ENCODE measurements at places on chromosomes 2 and 18. TPM values are rescaled to one million over a fixed set of nuclear protein-coding genes. Genes with fewer than 3 reads are reported as not detected.

GRCh38 chr2:8661736-8662135 lies 20.1 kb upstream of the ID2 start:
- H3K27me3 ChIP-seq, result no peaks in the 10 kb centered on the region
- H3K36me3 ChIP-seq, result no peaks in the 10 kb centered on the region
- peaks cover 33% of the 10 kb centered on the region for H3K4me1 ChIP-seq
- DNase-seq, result no peak
- H3K27ac ChIP-seq, result no peak overlapping the region

GRCh38 chr2:39550701-39551285 lies 113.7 kb upstream of the MAP4K3 start:
- no peaks in the 10 kb centered on the region for H3K27me3 ChIP-seq
- H3K4me3 ChIP-seq, result no peak overlapping the region
- no peak overlapping the region for H3K27ac ChIP-seq
- no peak for DNase-seq

GRCh38 chr2:120978359-120979050 lies 242.8 kb downstream of the GLI2 start:
- no peak overlapping the region for H3K27ac ChIP-seq
- no peak overlapping the region for H3K4me3 ChIP-seq
- H3K27me3 ChIP-seq, result no peaks in the 10 kb centered on the region
- H3K36me3 ChIP-seq, result no peaks in the 10 kb centered on the region
- no peaks in the 10 kb centered on the region for H3K4me1 ChIP-seq

GRCh38 chr2:232873292-232873908 lies 3.3 kb downstream of the SNORC start:
- peaks cover 10% of the 10 kb centered on the region for H3K4me1 ChIP-seq
- DNase-seq, result no peak
- H3K4me3 ChIP-seq, result no peak overlapping the region
- no peak overlapping the region for H3K27ac ChIP-seq
- H3K27me3 ChIP-seq, result no peaks in the 10 kb centered on the region

DNA sequence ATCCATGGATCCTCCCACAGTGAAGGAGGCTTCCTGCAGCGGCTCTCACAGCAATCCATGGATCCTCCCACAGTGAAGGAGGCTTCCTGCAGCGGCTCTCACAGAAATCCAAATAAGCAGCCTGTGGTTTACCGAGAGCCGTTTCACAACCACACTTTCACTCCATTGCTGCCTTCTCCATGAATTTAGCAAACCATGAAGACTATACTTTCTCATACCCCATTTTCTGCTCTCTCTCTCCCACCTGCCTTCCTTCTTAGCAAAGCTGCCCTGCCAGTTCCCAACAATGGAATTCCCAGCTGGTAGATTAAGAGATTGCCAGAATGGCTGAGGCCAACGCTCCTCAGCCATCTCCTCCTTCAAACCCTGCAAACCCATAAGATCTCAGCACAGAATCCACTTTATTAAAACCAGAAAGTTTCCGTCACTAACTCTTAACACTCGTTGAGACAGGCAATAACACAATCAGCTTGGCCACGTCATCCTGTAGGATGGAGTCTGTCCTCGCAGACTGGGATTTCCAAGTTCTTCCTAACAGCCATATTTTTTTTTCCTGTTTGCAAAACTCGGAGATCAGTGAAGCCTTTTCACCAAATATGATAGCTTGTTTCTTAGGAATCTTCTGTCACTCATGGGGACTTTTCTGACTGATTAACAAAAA lies 162.2 kb downstream of the PXDN start:
- H3K27me3 ChIP-seq, result no peaks in the 10 kb centered on the region
- no peaks in the 10 kb centered on the region for H3K4me1 ChIP-seq
- no peak overlapping the region for H3K4me3 ChIP-seq
- H3K27ac ChIP-seq, result no peak overlapping the region

- H3K27me3 ChIP-seq, result peaks cover 4% of the 10 kb centered on the region
- no peak overlapping the region for H3K4me3 ChIP-seq
- no peaks in the 10 kb centered on the region for H3K36me3 ChIP-seq
- H3K4me1 ChIP-seq, result peaks cover 15% of the 10 kb centered on the region
- DNase-seq, result no peak
Measured at GRCh38 chr2:46430992-46431391, 48.4 kb upstream of the TMEM247 start.

DNA sequence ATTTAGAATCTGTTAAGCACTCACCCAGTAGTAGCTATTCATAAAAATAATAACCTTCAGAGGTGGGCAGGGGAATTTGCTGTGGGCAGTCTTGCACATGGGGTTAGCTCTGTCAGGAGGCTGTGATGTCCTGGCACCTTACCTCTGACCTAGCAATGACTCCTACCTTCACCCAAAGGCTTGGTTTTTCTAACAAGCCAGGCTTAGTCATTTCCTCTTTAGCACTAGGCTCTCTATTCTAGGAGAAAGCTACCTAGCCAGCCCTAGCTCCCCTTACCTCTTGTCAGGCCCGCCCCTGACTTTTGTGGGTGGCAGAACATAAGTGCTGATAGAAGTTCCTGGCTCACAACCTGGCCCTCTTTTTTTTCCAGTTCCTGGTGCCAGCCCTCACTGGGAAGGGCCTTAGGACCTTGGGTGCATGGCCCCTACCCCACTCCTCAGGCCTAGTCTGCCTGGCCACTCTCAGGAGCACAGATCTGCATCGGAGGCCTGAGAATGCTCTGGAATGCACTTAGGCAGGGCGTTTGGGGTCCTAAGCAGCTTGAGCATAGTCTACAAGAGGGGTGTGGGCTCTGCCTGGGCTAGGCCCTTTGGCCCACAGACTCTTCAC lies 17.7 kb downstream of the CPLX4 start:
- H3K4me1 ChIP-seq, result no peaks in the 10 kb centered on the region
- no peaks in the 10 kb centered on the region for H3K36me3 ChIP-seq
- H3K27ac ChIP-seq, result no peak overlapping the region
- DNase-seq, result no peak
- H3K4me3 ChIP-seq, result no peak overlapping the region

GRCh38 chr18:21853016-21853415 lies 112.4 kb downstream of the MIB1 start:
- H3K4me3 ChIP-seq, result no peak overlapping the region
- no peaks in the 10 kb centered on the region for H3K36me3 ChIP-seq
- H3K27me3 ChIP-seq, result no peaks in the 10 kb centered on the region
- no peak overlapping the region for H3K27ac ChIP-seq

GRCh38 chr2:240216167-240216566 lies 75.7 kb upstream of the OTOS start:
- no peak overlapping the region for H3K4me3 ChIP-seq
- DNase-seq, result no peak
- no peaks in the 10 kb centered on the region for H3K36me3 ChIP-seq

GRCh38 chr2:223979730-223980396 lies 22.6 kb downstream of the MRPL44 start:
- H3K27me3 ChIP-seq, result no peaks in the 10 kb centered on the region
- H3K36me3 ChIP-seq, result no peaks in the 10 kb centered on the region
- H3K27ac ChIP-seq, result no peak overlapping the region
- H3K4me3 ChIP-seq, result no peak overlapping the region
- DNase-seq, result no peak

GRCh38 chr2:52000151-52000855 lies 968.4 kb upstream of the NRXN1 start:
- no peaks in the 10 kb centered on the region for H3K36me3 ChIP-seq
- no peaks in the 10 kb centered on the region for H3K4me1 ChIP-seq
- DNase-seq, result no peak
- no peak overlapping the region for H3K27ac ChIP-seq
- no peaks in the 10 kb centered on the region for H3K27me3 ChIP-seq

- H3K27ac ChIP-seq, result no peak overlapping the region
- H3K27me3 ChIP-seq, result no peaks in the 10 kb centered on the region
- no peaks in the 10 kb centered on the region for H3K4me1 ChIP-seq
- no peak for DNase-seq
Measured at GRCh38 chr2:117644403-117644802, 170.1 kb upstream of the DDX18 start.

DNA sequence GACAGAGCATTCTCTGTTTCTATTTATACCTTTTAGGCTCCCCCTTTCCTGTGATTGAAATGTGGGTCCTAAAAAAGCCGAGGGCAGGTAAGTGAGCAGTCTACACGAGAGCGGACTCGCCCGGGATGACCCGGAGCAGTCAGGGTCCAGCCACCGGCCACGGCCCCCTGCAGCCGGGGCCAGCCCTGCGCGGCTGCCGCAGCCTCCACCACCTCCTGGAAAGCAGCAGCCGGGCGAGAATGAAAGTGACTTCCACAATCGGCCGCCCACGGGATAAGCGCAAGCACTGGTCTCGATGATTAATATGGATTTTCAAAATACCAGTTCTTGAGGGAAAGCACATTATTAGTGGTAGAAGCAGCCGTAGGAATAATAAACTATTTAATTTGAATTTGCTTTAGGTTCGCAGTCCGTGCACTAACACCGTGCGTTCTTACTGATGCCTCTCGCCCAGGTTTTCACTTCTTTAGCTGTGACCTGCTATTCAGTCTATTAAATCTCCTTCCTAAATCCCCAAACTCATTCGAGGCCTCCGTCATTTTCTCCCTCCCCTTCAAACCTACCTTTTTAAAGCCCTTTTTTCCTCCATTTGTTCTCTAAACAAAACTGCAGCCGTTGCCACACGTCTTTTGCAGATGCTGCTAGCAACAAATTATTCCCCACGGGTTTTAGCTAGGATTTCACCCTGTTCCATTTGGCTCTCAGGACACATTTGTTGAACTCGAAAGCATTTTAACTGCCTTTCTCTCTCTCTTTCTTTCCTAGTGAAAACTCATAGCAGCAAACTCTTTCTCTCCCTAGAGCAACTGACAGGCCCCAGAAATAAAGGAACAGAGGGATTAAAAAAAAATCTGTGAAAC lies 1015.1 kb upstream of the PIK3C3 start:
- no peaks in the 10 kb centered on the region for H3K4me1 ChIP-seq
- no peaks in the 10 kb centered on the region for H3K36me3 ChIP-seq
- no peak overlapping the region for H3K27ac ChIP-seq
- no peaks in the 10 kb centered on the region for H3K27me3 ChIP-seq
- H3K4me3 ChIP-seq, result no peak overlapping the region

GRCh38 chr2:76998152-76998551 lies 524.0 kb downstream of the LRRTM4 start:
- no peaks in the 10 kb centered on the region for H3K27me3 ChIP-seq
- H3K27ac ChIP-seq, result no peak overlapping the region
- no peak overlapping the region for H3K4me3 ChIP-seq
- no peaks in the 10 kb centered on the region for H3K36me3 ChIP-seq
- no peak for DNase-seq
- no peaks in the 10 kb centered on the region for H3K4me1 ChIP-seq

GRCh38 chr2:165113414-165113813 lies 90.4 kb downstream of the SCN3A start:
- no peak for DNase-seq
- H3K4me1 ChIP-seq, result no peaks in the 10 kb centered on the region
- H3K27ac ChIP-seq, result no peak overlapping the region
- no peak overlapping the region for H3K4me3 ChIP-seq
- H3K36me3 ChIP-seq, result no peaks in the 10 kb centered on the region
- no peaks in the 10 kb centered on the region for H3K27me3 ChIP-seq

DNA sequence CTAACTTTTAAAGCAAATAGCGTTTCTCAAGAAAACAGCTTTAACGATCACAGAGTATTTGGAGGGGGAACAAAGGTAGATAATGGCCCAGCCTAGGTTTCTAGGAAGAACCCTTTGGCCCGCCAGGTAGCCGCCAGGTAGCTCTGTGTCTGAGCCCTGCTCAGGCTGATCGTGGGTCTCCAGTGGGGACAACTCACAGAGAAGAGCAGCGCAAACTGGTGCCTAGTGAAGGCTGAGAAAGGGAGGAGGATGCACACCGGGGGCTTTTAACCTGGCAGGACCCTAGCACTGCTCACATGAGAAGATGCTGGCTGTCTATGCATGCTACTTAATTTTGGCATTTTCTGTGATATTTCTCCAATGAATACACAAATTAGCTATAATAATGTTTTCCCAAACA lies 5.8 kb downstream of the NGEF start:
- H3K27me3 ChIP-seq, result peaks cover 11% of the 10 kb centered on the region
- H3K36me3 ChIP-seq, result no peaks in the 10 kb centered on the region
- H3K27ac ChIP-seq, result no peak overlapping the region
- no peak overlapping the region for H3K4me3 ChIP-seq
- H3K4me1 ChIP-seq, result no peaks in the 10 kb centered on the region
- no peak for DNase-seq

DNA sequence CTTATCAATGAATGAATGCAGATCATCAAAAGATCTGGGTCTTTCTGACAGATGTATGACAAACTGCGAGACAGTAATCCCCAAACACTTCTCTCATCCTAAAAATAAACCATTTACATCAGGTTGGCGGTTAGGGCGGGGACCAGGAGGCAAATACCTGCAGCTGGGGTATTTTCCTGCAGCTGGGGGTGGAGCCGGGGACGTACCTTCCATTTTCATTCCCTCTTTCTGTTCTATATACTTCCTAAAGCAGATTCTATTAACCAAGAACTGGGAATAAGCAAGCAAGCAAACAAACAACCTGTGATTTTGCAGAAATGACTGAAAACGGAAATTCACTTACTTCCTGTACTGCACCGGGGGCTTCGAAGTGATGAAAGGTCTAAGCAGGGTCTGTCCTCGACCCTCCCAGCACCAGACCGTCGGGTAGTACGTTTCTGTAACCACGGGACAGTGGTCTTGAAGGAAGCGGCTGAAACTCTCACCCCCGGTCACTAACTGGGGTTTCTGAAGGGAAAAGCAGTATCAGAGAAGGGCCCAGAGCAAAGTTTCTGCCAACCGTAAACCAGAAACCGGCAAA lies 1.2 kb downstream of the ABHD3 start:
- peak overlapping the region; percentile 84 for H3K4me3 ChIP-seq
- H3K4me1 ChIP-seq, result peaks cover 3% of the 10 kb centered on the region
- peak overlapping the region; percentile 84 for H3K27ac ChIP-seq

NTSR2 gene
- not detected for total RNA-seq

C1QL2 gene
- total RNA-seq, result not detected

IL1A gene
- not detected for total RNA-seq

TEKT4 gene
- total RNA-seq, result not detected

DYNAP gene
- total RNA-seq, result not detected

PLEKHA3 gene
- 28.9 TPM for total RNA-seq

LHCGR gene
- total RNA-seq, result not detected

DHRS9 gene
- total RNA-seq, result not detected

SNTG2 gene
- total RNA-seq, result 0.86 TPM

TLX2 gene
- total RNA-seq, result not detected

MYL12A gene
- total RNA-seq, result 456 TPM

SRD5A2 gene
- total RNA-seq, result not detected

KCNJ13 gene
- total RNA-seq, result not detected

CYTIP gene
- total RNA-seq, result 273 TPM

IL1RL1 gene
- 1.4 TPM for total RNA-seq

Measured in T-cell (primary cell).